Stimulated activated CD4-positive, alpha-beta T cell treated with anti-CD3 and anti-CD28 coated beads, Interleukin-12 subunit alpha, Interleukin-12 subunit beta, amount 100 ng/mL, for 24 hours (primary cell): ENCODE measurements at places on chromosomes 7 and 10.

DNA sequence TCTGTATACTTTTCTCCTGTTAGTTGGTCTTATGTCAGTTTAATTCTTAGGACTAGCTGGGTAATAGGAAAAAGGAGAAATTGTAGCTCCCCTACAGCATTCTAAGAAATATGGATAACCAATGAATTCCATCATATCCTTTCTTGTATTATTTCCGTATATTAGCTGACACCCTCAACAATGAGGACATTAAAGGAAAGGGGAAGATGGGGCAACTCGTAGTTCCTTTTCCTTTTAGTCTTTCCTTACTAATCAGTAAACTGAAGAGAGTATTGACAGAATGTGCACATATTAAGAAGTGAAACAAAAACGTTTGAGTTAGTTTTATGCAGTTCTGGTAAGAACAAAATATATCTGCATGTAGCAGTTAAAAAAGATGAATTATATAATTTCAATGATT lies 35.1 kb upstream of the C10orf67 start:
- DNase-seq = no peak

- DNase-seq = no peak
These were observed 15.9 kb downstream of the NT5C2 start for GRCh38 chr10:103177123-103177522.

DNA sequence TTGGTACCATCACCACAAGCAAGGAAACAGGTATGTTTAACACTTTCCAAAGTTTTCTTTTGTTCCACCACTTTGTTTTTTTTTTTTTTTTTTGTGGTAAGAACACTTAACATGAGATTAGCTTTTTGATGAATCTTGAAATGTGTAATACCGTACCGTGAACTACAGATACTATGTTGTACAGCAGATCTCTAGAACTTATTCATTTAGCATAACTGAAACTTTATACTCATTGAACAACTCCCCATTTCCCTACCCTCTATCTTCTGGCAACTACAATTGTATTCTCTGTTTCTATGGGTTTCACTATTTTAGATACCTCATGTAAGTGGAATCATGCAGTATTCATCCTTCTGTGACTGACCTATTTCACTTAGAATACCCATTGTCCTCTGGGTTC lies 162.7 kb upstream of the ITGB1 start:
- no peak for DNase-seq

DNA sequence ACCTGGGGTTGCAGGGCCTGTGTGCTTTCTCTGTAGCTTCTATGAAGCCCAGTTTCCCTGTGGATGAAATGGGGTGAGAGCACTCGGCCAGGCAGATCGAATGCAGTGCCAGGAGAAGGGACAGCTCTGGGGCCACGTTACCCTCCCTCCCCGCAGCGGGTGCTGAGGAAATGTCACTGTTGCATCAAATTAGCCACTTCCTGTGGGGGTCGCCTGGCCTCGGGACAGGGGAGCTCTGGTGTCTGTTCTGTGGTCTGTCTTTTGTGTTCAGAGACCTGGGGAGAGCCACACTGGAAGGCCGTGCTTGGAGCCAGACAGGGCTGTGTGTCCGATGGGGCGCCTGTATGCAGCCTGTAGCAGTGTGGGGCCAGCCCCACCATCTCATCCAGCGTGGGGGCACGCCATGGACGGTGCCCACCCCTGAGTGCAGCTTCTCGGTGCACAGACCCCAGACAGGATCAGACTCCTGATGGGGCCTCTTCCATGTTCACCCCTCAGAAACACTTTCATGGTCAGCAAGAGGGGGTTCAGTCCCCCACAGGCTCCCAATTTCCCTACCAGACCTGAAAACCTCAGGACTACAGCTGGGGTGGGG lies 13.6 kb downstream of the TTYH3 start:
- DNase-seq = no peak

- DNase-seq = no peak
These were observed 96.6 kb downstream of the MKLN1 start for GRCh38 chr7:131424219-131424822.

DNA sequence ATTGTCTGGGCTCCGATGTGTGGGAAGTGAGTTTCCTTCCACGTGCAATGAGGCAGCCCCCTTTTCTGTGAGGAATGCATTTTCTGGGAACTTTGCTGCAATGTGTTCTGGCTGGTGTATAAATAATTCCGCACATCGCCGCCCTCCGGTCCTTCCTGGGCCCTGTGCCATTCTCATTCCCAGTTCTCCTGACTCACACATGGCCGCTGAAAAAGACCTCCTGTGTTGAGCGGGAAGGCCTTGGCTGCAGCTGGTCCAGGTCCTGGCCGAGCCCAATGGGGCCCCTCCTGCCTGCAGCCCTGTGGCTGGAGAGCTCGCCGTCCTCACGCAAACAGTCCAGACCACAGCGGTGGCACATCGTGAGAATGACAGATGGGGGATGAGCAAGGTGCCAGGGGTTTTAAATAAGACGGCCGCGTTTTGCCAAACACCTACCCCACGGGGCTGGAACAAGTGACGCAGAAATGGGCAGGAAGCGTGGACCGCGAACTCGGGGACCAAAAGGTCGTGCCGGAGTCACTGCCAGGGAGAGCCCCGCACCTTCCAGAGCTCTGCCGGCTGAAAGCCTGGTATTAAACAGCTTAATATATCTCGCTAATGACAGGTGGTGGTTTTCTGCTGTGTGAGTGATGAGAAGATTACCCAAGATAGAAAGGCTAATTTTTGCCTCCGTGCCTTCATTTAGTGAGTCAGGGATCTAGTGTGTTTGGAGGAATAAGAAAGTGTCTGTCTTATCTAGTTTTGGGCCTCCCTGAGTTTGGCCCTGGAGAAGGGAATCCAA lies 37.0 kb downstream of the FAM20C start:
- no peak for DNase-seq

GRCh38 chr10:86538547-86538946 lies 17.0 kb upstream of the WAPL start:
- DNase-seq = no peak

- DNase-seq = no peak
These were observed 3.7 kb downstream of the OGA start for GRCh38 chr10:101814466-101815071.

- no peak for DNase-seq
These were observed 39.4 kb downstream of the BTBD16 start for GRCh38 chr10:122310311-122311050.

- DNase-seq = no peak
These were observed 180.3 kb downstream of the NPSR1 start for GRCh38 chr7:34838329-34838728.

GRCh38 chr10:4130685-4131084 lies 345.7 kb upstream of the KLF6 start:
- DNase-seq = no peak

DNA sequence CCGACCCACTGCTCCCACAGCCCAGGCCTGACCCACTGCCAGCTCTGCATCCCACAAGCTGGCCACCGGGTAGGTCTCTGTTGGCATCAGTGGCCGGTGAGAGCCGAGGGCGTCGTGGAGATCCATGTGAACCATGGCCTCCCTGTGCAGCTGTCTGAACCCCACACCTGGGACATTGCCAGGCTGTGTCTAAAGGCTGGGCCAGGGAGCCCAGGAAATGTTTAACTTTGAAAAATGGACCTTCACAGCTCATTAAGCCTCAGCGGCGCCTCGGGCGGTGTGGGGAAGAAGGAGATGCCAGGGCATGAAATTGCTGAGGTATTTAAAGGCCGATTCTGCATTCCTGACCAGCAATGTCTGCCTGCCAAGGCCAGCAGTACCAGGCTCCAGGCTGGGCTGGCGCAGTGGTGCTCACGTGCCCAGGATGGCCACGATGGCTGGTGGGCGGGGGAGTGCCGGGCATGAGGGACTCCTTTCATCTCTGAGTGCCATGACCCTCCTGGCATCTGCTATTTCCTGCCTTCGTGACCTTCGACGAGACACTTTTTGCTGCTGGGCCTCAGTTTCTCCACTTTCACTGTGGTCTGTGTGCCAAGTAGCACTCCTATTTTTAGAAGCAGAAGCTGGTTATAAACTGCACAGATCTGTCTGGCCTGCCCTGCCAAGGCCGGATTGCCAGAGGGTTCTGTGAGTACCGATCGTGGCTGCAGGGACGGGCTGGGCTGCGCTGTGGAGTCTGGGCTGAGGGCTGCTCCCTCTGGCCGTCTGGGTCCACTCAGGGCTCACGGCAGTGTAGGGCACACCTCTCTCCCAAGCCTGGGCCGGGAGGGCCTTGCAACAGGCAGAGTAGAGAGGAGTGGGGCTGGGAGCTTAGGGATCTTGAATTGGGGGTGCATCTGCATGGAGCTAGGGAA lies 21.8 kb downstream of the ELFN1 start:
- DNase-seq = no peak
